ENCODE measurements at places on chromosomes 7 and 10.

GRCh38 chr7:16660702-16661464, 14.9 kb downstream of the BZW2 start:
- no peak for DNase-seq

GRCh38 chr7:51080622-51081269, 235.9 kb downstream of the COBL start:
- DNase-seq = no peak

- no peak for DNase-seq
These were observed 41.6 kb downstream of the RBM28 start for GRCh38 chr7:128302139-128302538.

DNA sequence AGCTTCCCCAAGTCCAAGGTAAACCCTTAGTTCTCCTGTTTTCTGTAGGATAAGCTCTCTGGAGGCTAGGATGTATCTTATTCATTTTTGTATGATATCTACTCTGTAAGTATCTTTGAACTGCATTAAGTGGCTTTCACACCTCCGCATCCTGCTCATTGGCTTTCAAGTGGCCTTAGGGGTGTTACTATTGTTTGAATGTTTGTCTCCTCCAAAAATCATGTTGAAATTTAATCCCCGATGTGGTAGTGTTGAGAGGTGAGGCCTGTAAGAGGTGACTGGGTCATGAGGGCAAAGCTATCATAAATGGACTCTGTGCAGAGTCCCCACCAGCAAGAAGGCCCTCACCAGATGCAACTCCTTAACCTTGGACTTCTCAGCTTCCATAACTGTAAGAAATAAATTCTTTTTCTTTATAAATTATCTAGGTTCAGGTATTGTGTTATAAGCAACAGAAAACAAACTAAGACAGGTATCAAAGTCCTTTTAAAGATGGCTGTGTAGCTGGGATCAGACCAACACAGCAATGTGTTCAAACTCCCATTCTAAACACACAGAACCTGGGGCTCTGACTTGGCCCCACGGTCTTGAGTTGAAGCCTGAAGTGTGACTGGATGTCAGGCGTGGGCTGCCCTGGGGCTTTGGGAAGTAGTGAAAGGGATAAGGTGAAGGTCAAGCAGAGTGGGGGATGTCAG, 25.9 kb downstream of the TBXAS1 start:
- DNase-seq = no peak

GRCh38 chr10:124184208-124184830, 90.9 kb upstream of the CHST15 start:
- no peak for DNase-seq

DNA sequence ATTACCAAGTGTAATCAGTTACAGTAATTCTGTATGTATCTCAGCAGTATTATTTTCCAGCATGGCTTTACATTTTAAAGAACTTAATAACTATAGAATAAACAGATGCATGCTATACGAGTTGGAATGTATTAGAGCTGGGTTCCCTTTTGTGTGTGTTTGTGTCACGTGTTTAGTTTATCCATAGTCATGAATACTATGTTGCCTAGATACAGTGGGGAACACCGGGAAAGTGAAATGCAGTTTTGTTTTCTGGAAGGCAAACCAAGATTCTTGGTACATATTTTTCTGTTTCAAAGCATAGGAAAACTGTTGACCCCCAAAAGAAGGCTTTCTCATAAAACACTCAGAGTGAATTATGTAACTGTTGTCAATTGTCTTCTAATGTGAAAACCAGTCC, 119.0 kb downstream of the FANK1 start:
- no peak for DNase-seq

DNA sequence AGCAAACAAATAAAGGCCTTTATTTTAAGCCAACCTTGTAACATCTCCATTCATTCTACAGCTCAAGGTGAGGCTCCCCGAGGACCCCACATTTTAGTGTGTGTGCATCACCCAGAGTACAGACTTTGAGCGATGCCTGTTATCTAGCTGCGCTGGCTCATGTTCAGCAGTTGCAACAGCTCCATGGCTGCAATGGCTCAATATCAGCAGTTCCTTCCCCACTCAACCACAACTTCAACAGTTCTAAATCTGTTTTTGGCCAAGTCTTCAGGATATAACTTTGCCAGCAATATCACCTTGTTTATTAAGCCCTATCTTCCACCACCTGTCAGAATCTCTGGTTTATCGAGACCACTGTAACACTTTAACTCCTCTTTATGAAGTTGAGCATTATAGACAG, 95.8 kb downstream of the WNT2 start:
- no peak for DNase-seq

DNA sequence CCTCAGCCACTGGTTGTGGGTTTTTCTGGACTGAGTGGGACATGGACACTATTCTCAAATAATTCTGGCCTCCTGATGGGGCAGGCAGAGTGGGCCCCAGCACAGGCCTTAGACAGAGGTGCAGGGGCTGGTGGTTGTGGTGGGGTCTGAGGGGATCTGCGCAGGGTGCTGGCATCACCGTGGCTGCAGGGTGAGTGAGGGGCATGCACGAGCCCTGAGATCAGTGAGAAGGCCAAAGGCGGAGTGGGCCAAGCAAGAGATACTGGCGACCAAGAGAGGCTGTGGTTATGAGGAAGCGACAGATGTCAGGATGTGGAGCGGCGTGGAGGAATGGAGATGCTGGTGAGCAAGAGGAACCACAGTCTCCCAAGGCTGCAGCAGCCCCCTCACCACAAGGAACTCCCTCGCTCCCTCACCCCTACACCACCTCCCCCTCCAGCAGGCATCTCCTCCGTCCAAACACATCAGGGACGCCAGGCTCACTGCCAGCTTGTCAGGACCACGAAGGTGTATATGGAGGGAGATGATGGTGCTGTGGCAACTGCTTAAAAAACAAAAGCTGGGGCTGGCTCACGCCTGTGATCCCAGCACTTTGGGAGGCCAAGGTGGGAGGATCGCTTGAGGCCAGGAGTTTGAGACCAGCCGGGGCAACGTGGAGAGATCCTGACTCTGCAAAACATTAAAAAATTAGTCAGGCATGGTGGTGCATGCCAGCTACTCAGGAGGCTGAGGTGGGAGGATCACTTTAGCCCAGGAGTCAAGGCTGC, 9.6 kb downstream of the PRF1 start:
- DNase-seq = no peak

GRCh38 chr7:138649506-138649905, 51.7 kb downstream of the SVOPL start:
- no peak for DNase-seq

DNA sequence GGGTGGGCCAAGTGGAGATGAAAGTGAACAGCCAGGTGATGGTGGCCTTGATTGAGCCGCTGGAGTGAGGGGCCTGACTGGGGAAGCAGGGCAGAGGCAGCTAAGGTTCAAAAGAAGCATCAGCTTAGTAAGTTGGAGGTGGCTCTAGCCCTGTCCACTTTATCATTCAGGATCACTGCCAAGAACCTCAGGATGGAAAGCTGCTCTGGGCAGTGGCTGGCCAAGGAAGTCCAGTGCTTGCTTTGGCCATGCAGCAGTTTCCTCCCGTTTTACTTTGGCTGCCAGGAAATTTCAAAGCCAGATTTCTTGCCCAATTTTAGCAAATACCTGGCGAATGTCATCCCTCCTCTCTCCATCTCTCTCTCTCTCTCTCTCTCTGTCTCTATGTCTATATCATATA, 384.9 kb downstream of the PLXNA4 start:
- DNase-seq = no peak
